Amniotic epithelial cell (primary cell): ENCODE measurements at places on chromosomes 7 and 10.

DNA sequence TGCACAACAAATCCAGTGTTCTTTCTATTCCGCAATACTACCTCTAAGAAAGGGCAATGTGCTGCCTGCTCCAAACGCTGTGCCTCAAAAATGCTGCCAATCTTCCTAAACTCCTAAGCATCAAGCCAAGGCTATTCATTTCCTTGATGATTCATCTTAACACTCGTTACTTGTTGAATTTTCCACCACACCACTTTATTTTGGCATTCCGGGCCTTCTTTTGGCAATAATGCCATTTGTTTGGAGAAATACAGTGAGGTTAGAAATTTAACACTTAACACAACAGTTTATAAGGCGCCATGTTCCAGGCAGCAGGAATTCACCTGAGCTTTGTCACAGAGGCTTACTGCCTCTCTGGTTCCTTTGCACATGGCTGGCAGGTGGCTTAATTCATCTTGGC, 82.6 kb upstream of the ABCB5 start:
- DNase-seq = peak; percentile 10

DNA sequence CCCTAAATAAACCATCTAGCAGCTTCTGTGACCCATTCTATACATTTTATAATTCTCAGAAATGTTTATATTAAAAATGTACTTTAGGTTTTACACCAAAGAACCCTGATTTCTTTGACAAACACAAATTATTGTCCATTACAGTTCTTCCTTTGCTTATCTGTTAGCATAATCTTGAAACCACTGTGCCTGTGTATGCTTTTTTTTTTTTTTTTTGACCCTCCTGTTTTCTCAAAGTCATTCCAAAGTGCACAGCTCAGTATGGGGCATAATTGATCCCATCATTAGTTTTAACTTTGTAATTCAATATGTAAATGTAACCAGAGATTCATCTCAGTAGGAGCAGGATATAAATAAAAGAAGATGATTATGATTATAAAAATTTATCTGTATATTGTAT, 229.3 kb downstream of the DGKB start:
- DNase-seq = no peak

- DNase-seq = no peak
These were observed 36.8 kb downstream of the AKR1C8 start for GRCh38 chr10:5147981-5148677.

GRCh38 chr7:112300831-112301407, 94.4 kb downstream of the ZNF277 start:
- no peak for DNase-seq

- DNase-seq = peak; percentile 95
These were observed 1046.2 kb downstream of the XPNPEP1 start for GRCh38 chr10:108877095-108877561.

DNA sequence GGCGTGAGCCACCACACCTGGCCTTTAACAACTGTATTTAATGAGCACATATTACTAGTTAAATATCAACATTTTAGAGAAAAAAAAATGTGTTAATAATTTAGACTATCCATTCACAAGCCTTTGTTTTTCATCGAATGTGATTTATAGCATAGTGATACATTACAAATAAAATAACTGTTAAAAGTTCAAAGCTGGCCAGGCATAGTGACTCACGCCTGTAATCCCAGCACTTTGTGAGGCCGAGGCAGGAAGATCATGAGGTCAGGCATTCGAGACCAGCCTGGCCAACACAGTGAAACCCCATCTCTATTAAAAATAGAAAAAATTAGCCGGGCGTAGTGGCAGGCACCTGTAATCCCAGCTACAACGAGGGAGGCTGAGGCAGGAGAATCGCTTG, 72.7 kb downstream of the HACD1 start:
- DNase-seq = peak; percentile 31

- DNase-seq = no peak
These were observed 53.5 kb downstream of the EPDR1 start for GRCh38 chr7:37973915-37974314.

- no peak for DNase-seq
These were observed 68.5 kb downstream of the GLI3 start for GRCh38 chr7:42168512-42168911.

- peak; percentile 31 for DNase-seq
These were observed 114.9 kb upstream of the ZEB1 start for GRCh38 chr10:31204090-31204489.

GRCh38 chr10:31803606-31804351, 124.9 kb downstream of the ARHGAP12 start:
- peak; percentile 5 for DNase-seq

DNA sequence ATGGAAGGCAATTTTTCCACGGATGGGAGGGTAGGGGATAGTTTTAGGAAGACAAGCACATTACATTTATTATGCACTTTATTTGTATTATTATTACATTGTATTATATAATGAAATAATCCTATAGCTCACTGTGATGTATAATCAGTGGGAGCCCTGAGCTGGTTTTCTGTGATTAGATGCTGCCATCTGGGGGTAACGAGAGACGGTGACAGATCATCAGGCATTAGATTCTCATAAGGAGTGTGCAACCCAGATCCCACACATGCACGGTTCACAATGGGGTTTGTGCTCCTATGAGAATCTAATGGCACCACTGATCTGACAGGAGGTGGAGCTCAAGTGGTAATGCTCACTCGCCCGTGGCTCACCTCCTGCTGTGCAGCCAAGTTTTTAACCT, 103.9 kb upstream of the STK17A start:
- DNase-seq = no peak

DNA sequence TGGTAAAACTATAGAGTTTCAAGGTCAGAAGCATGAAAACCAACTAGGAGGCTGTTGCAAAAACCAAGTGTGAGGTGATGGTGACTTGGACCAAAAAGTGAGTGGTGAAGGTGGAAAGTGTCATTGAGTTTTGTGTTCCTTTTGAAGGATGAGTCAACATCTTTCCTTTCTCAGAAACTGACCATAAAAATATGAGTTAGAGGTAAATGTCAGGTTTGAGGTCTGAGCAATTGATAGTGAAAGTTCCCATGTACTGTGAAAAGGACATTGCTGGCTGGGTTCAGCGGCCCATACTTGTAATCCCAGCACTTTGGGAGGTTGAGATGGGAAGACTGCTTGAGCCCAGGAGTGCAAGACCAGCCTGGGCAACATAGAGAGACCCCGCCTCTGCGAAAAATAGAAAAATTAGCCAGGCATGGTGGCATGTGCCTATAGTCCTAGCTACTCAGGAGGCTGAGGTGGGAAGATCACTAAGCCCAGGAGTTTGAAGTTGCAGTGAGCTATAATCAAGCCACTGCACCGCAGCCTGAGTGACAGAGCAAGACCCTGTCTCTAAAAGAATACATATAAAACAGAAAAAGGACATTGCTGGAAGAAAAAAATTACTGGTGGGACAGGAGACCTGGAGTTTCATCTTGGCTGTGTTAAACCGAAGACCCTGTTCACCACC, 89.3 kb upstream of the ARID5B start:
- no peak for DNase-seq

GRCh38 chr10:36872702-36873393, 252.6 kb upstream of the ANKRD30A start:
- no peak for DNase-seq

DNA sequence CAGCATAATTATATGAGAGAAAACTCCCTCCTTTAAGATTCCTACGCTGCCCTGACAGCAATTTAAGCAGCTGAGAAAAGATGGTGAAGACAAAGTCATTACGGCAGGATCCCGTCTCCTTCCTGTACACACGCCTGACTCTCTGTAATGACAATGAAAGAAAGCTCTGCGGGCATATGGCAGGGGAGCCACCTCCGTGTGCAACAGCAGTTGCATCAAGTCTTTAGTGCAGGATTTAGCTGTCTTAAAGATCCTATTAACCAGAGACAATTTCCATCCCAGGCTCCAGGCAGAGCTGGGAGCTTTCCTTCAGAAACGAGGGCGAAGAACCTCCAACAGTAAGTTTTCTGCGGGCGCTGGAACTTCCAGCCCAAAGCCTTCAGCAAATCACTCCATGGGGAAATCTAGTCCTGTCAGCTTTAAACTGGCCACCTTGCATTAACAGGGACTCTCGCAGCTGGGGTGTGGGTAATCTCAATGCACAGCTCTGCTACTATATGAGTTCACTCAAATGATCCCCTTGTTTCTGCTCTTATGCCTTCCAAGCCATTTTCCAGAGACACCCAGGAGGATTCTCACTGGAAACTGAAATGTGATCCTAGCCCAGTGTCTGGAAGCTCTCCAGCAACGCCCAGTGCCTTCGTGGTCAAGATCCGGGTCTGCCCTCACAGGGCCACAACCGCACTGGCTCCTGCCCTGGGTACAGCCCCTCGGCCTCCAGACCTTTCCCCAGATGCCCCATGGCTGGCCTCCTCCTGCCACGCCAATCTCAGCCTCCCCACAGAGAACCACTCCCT, 74.9 kb downstream of the CTBP2 start:
- DNase-seq = peak; percentile 22

DNA sequence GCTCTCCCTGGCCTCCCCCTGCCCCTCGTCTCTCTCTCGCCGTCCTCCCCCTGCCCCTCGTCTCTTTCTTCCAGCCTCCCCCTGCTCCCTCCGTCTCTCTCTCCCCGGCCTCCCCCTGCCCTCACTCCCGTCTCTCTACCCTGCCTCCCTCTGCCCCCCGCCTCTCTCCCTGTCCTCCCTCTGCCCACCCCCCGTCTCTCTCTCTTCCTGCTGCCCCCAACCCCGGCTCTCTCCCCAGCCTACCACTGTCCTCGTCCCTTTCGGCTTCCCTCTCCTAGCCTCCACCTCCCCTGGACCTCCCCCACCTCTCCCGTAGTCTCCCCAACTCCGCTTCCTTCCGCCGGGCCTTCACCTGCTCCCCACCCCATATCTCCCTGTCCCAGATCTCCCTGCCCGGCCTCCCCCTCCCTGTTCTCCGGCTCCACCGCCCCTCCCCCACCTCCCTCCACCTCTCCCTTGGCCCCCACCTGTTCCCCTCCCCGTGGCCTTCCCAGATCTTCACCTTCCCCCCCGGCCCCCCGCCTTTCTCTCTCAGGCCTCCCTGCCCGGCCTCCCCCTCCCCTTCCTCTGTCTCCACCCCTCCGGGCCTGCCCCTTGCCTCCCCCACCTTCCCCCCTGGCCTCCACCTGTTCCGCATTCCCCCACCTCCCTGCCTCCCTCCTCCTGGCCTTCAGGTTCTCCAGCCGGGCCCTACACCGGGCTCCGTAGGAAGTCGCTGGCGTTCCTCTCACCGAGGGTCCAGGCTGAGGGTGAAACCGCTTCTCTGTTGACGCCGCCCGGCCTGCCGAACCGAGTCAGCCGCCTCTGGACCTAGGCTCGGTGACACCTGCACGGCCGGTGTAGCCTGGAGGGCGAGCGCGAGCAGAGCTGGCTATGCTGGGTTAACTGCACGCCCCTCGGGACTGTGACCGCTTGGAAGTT, 1.2 kb downstream of the GET4 start:
- DNase-seq = no peak

DNA sequence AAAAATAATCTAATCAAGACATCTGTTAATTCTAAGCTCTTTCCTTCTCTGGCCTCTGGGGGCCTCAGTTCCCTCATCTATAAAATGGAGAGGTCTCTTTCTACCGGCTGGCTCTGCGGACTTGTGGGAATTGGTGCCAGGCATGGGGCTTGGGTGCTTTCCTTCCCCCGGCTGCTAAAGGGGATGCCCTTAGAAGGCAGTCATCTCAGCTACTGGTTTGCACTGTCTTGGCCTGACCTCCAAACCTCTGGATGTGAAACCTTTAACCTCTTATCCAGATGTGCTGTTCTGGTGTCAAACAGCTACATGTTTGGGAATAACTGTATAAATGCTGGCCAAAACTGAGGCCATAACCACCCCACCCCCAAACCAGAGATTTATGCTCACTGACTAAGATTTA, 320.0 kb downstream of the RPS24 start:
- no peak for DNase-seq

GRCh38 chr7:23096518-23097290, 8.9 kb upstream of the KLHL7 start:
- no peak for DNase-seq

GRCh38 chr7:142890874-142891485, 5.4 kb upstream of the TRPV6 start:
- no peak for DNase-seq

DNA sequence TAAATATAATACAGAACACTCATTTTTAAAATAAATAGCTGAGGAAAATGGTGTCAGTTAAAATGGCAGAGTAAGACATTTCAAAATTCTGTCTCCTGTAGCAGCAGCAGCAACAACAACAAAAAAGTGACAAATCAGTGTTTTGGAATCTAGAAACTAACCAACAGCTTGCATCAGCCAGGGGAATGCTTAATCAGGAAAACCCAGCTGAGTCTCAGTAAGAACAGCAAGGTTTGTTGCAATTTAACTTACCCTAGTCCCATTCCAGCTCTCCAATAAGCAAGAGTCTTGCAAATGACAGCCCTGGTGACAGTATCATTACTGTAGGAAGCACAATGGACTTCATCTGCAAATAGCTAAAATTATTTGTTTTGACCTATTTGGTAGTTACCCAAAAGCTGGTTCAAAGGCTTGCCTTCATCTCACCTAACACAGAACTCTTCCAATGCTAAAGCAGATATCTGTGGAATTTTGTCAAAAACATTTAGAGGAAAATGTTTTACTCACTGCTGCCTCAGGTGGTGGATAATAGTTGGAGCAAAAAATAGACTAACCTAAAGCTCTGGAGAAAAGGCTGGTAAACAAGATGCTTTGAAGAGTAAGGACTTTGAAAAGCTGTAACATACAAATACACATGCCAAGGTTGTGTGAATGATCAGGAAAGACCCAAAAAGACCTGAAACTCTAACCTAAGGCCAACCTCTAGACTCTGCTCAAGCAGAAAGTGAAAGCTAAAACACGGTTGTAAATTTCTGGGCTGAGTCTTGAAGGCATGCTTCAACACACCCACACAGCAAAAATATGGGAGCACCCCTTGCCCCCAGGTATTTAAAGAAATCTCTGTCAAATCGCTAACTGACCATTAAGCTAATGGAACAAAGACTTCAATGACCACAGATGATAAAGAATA, 9.9 kb upstream of the ARHGAP22 start:
- DNase-seq = peak; percentile 63

DNA sequence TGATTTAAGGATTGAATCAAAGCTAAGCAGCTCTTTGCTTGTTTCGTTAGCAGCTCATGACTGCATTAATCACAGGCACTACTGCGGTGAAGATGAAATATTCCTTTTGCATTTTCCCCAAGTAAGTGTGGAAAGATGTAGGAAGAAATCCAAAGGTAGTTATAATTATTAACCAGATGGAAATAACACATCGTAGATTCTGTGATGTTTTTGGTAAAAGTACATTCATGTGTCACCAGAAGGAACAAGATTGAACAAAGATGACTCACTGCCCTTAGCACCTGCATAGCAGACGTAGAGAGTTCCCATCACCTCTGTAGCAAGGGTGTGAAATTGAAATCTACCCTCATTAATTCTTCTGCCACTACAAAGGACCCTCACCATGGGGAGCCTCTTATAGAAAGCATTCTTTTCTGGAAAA, 37.1 kb downstream of the SMURF1 start:
- peak; percentile 61 for DNase-seq

DNA sequence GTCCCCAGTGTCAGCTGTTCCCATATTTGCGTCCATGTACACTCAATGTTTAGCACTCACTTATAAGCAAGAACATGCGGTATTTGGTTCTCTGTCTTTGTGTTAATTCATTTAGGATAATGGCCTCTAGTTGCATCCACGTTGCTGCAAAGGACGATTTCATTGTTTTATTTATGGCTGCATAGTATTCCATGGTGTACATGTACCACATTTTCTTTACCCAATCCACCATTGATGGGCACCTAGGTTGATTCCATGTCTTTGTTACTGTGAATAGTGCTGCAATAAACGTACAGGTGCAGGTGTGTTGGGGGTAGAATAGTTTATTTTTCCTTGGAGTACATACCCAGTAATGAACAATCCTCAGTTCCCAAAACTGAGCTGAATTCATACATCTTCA, 24.3 kb upstream of the TRIM56 start:
- DNase-seq = no peak
